CD4-positive, alpha-beta T cell treated with Interferon alpha-2 for 1 hour (primary cell): ENCODE measurements at places on chromosomes 13 and 19.

GRCh38 chr19:3851254-3852176 lies 17.3 kb downstream of the ZFR2 start:
- no peak for DNase-seq

DNA sequence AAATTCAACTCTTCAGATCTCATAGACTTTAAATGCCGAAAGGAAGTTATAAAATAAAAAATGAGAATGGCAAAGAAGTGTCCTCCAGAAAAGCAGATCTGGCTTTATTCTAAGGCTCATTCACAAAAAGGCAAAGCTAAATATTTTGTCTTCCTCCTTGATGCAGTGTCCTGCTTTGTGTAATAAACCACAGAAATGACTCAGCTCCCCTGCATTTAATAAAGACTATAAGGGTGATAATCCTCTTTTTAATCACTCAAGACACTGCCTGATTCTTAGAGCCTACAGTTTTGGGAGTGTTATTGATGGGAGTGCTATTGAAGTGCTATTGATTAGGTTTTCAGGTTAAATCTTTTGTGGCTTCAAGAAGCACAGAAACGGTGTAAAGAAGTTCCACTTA lies 482.0 kb downstream of the PCDH20 start:
- DNase-seq, result no peak

- DNase-seq, result no peak
Measured at GRCh38 chr13:113152984-113153809, 5.3 kb upstream of the PROZ start.

DNA sequence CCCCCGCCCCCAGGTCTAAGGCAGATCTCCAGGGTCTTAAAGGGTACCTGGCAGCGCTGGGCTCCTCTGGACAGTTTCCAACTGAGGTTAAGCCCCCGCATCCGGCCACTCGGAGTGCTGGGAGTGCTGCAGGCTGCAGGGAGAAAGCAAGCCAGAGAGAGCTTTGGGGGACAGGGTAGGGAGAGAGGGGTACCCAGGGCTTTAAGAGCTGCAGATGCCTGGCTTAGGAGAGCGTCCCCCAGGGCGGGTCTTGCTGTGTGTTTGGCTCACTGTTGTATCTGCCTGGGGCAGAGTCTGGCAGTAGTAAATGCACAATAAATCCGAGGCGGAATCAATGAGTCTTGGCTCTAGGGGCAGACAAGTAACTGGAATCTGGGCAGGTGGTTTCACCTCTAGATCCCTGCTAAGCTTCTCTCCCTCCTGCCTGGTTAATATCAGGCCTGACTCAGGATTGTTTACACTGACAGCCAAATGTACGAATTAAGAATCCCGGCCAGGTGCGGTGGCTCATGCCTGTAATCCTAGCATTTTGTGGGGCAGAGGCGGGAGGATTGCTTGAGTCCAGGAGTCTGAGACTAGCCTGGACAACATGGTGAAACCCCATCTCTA lies 798 bp upstream of the COX6B2 start:
- DNase-seq, result no peak

- no peak for DNase-seq
Measured at GRCh38 chr13:63110466-63110865, 1694.8 kb upstream of the PCDH20 start.

DNA sequence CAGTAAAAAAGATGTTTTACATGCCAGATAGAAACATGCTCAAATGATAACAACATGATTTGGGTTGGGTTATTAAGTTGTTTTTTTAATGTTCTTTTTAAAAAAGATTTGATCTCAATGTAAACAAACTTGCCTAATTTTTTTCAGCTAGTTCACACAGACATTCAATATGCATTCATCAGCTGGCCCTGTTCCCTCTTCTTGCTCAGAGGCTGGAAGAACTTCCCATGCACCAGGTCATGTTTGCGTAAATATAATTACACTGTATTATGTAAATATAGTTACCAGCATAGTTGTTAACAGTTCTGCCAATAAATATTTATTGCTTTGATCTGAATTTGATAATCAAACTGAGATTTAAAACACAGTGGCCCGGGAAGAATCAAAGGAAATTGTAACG lies 70.6 kb downstream of the ATP11A start:
- no peak for DNase-seq

DNA sequence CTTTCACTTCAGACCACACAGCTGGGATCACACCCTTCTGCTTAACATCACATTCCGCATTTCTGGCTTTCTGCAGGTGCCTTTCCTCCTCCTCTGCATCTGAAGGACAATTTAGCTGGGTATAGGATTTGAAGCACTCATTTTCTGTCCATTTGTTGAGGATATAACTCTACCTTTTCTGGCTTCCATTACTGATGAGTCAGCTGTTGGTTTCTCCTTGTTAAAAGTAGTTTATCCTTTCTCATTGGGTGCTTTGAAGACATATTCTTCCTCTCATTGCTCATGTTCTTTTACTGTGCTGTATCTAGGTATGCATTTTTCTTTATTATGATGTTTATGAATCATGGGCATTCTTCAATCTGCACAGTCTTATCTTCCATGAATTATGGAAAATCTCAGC lies 199.3 kb upstream of the SOX1 start:
- DNase-seq, result no peak

GRCh38 chr19:31314849-31315629 lies 34.2 kb downstream of the TSHZ3 start:
- DNase-seq, result no peak

- DNase-seq, result no peak
Measured at GRCh38 chr13:66296328-66296727, 933.8 kb downstream of the PCDH9 start.

GRCh38 chr19:41112728-41113290 lies 1.4 kb upstream of the CYP2F1 start:
- no peak for DNase-seq

- DNase-seq, result no peak
Measured at GRCh38 chr13:57437587-57437986, 194.0 kb upstream of the PCDH17 start.

DNA sequence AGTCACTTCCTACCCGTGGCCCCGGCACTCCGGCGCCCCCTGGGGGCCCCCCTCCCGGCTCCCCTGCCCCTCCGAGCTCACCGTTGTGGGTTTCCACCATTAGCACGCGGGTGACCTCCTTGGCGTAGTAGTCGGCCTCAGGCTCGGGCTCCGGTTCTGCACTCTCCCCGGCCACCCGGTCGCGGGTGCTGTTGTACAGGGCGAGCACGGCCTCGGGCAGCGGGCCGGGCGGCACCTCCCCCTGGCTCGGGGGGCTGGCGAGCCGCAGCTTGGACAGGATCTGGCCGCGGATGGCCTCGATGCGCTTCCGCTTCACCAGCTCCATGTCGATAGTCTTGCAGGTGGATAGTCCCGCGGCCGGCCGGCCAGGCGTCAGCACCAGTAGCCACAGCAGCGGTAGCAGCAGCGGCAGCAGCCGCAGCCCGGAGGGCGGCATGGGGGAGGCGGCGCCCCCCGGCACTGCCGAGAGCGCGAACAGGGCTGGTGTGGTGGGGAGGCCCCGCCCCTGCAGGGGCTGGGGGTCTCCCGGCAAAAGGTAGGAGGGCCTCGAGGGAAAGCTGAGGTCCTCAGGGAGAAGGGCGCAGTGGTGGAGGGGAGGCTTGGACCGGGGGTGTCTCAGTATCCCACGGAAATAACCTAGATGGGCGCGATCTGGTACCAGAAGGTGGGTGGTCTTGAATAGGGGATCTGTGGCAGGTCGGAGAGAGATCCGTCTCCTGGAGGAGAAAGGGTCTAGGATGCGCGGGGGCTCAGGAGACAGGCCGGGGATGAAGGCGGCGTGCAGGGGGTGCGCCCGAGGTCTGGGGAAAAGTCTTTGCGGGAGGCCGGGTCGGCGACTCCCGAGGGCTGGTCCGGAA lies 885 bp downstream of the TGFB1 start:
- DNase-seq, result peak; percentile 82

DNA sequence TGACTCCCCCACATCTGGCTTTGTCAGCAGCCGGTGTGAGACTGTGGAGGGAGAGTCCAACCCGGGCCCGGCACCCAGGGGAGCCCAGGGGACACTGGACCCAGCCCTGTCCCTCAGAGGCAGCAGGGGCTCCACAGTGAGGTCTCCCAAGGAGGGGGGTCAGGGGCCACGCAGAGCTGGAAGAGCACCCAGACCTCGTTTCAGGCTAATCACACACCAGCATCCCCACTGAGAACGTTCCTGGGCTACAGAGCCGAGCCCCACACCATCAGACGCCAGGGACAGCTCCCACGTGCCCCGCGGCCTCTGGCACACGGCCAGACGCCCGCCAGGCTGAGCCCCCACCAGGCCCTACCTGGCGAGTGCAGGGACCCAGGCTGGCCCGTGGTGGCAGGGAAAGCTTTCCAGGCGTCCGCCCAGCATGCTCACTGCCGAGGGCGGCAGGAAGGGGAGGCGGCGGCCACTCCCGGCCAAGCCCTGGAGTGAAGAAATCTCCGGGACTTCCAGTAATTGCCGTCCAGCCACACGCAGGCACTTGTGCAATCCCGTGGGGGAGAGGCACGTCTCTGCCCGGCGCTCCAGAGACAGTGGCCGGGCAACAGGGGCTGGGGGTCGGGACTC lies 19.2 kb downstream of the SBNO2 start:
- peak; percentile 70 for DNase-seq

- no peak for DNase-seq
Measured at GRCh38 chr13:79918620-79919019, 422.3 kb downstream of the SPRY2 start.

DNA sequence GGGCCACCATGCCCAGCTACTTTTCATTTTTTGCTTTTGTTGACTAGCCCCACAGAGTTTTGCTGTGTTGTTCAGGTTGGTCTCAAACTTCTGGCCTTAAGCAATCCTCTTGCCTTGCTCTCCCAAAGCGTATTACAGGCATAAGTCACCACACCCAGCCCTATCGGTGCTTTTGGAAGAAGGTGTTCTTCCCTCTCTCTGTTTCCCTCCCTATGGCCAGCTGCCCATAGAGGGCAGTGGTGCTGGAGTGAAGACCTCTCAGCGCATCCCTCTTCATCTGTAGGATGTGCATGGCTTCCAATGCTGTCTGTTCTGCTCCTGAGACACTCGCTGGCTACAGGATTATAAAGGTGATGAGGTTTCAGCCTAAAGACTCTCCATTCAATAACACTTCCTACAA lies 1.3 kb upstream of the CD22 start:
- no peak for DNase-seq

- no peak for DNase-seq
Measured at GRCh38 chr13:106232681-106233080, 302.8 kb downstream of the EFNB2 start.

DNA sequence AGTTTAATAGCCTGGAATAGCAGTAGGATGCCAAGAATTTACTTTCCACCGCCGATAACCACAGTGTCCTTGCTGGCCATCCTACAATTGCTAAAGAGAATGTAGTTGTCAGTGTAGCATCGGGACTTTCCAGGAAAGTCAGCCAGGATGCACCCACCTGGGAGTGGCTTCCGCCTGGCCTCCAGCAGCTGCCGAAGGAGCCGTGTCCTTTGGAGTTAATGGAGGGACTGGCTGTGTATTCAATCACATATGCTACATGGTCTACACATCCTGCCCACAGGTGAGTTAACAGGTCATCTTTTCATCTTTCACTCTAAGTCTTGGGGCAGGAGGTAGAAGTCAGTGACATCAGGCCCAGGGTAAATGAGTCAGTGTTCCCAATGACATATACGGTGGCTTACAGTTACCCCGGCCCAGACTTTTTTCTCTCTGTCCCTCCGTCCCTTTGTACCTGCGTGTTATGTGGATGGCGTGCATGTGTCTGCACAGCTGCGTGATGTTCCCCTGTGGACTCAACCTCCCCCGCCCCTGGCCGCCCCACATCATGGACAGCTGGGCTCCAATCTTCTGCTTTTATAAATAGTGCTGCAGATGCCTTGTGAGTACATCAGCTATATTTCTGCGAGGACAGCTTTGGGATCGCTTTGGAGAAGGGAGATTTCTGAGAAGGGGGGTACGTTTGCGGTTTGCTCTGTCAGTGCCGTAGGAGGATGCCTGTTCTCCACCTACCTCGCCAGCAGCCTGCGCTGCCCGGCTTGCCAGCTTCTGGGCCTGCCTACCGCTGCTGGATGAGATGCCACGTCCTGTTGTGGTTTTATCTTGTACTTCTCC lies 63.1 kb downstream of the ATP11A start:
- no peak for DNase-seq

- DNase-seq, result no peak
Measured at GRCh38 chr19:39582891-39583625, 19.3 kb upstream of the LGALS13 start.

GRCh38 chr19:402786-403185 lies 6.2 kb downstream of the C2CD4C start:
- DNase-seq, result no peak

DNA sequence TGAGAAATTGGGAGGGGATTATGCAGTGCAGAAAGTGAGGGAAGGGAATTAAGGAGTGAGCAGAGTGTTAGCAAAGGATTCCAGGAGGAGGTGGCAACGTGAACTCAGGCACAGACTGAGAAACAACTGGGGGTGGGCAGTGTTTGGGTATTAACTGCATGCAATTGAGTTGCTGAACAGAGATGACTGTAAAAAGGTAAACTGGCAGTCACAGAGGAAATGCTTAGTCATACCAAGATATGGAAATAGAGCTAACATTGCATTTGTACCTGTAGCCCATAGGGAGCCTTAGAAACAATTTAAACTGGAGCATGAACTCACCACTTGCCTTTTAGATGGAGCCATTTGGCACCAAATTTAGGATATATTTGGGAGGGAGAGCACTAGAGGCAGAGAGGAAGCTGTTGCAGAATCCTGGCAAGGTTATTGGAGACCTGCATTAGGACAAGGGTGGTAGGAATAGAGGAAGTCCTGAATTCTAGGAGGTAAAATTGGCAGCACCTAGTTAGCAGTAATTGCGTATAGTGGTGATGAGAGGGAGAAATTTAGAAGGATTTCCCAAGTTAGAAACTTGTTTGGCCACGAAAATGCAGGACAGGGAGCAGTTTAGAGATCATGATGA lies 100.6 kb upstream of the FRY start:
- DNase-seq, result no peak

GRCh38 chr13:86729206-86729605 lies 930.0 kb upstream of the SLITRK6 start:
- DNase-seq, result no peak

GRCh38 chr13:73224703-73225102 lies 165.9 kb downstream of the KLF5 start:
- no peak for DNase-seq

GRCh38 chr19:47112166-47112996 lies 1.2 kb downstream of the ZC3H4 start:
- DNase-seq, result peak; percentile 94

- DNase-seq, result no peak
Measured at GRCh38 chr19:50779504-50780457, 9.5 kb downstream of the GPR32 start.

GRCh38 chr13:97561182-97561581 lies 127.2 kb downstream of the RAP2A start:
- no peak for DNase-seq
